Gastroesophageal sphincter (tissue), 4 donors: ENCODE measurements at places on chromosomes 16 and 17.

DNA sequence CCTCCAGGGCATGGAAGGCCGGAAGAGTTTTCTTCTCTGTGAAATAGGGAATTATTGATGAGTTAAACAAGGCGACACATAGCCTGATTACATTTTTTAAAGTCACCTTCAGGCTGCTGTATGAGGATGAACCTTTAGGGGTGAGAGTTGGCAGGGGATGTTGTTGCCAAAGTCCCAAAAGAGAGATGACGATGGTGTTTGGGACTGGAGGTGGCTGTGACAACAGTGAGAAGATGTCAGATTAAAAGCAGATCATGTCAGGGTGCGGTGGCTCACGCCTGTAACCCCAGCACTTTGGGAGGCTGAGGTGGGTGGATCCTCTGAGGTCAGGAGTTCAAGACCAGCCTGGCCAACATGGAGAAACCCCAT lies 16.8 kb upstream of the ASGR2 start:
- ATAC-seq: no peak

DNA sequence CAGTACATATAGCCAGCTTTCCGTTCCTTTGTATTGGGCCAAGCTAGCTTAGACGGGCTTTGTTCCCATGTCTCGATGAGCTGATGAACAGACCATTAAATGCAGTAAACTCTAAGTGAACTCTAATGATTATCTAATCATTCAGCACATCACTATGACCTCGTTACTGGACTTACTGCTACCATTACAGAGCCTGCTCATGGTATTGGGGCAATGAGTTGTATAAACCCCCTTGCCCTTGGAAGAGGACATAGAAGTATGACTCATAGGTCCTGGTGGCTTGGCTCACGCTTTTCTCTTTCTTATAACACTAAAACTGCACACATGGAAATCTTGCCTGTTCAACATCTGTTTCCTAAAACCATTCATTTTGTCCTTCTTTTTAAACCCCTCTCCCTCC lies 93.6 kb upstream of the DYNLRB2 start:
- ATAC-seq: no peak

- no peak for ATAC-seq
These were observed 57.2 kb upstream of the CACNG5 start for GRCh38 chr17:66777689-66778225.

GRCh38 chr16:1181404-1182315 lies 28.8 kb downstream of the CACNA1H start:
- ATAC-seq: no peak

DNA sequence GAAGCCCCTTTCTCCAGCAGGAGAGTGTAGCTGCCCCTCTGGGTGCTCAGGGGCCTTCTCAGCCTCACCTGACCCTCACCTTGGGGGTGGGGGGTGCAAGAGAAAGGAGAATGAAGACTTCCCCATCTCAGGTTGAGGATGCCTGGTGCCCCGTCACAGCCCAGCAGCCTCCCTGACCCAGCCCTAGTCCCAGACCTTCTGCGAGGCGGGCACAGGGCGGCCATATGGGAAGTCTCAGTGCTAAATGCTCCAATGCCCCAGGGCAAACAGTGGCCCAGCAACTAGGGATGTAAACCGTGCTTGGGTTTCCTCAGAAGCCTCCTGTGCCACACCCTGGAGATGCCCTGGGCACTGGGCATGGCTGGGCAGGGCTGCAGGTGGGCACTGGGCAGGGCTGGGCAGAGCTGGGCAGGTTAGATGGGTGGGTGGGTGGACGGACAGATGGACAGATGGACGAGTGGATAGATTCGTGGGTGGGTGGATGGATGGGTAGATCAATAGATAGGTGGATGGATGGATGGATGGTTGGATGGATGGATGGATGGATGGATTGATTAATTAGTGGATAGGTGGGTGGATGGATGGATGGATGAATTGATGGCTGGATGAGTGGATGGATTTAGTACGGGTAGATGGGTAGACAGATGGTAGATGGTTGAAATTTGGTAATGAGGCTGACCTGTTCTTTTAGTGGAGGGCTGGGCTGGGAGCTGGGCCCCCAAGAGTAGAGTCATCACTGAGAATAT lies 16.8 kb downstream of the TPSD1 start:
- ATAC-seq: no peak

- ATAC-seq: no peak
These were observed 11.0 kb downstream of the CYB561 start for GRCh38 chr17:63434951-63435571.

DNA sequence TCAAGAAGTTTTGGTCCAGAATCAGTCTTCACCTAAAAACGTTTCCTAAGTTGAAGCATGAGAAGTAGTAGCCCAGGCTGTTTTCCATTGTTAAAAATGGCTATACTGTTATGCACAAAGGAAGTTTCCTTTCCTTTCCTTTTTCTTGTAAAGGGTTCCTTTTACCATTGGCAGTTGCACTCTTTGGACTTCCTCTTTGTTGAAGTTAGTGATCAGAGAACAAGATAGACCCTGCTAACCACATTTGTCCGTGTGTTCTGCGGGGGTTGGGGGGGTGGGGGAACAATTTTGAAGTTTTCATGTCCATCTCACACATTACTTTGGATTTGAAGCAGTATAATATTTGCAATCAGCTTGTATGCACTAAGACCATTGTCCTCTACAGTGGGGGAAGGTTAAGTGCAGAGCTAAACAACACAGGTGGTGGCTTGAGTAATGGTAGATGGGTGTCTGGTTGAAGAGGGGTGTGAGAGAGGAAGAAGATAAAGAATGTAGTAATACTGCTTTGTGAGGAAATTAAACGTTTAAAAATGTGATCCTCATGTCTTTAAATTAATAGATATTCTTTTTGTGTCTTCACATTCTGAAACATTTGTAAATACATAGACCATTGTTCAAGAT lies 1.4 kb downstream of the LPCAT2 start:
- ATAC-seq: no peak

GRCh38 chr17:36214918-36215317 lies 4.1 kb downstream of the CCL4L2 start:
- no peak for ATAC-seq

GRCh38 chr17:19978209-19978802 lies 678 bp upstream of the AKAP10 start:
- ATAC-seq: no peak

DNA sequence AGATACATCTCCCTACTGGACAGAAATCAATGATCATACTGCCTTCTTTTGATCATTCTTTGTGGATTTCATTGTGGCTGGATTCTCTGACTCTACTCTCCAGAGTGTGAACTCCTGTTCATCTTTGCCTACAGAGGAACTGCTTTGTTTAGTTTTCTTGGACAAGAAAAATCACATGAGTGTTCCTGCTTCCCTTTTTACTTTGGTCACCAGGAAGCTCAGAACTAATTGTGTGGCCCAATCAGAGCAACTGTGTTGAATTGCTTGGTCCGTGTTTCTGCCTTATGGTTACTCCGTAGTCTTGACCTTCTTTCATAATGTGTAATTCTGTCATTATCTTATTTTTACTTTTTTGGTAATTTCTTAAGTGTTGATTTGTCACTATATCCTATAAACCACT lies 97.0 kb downstream of the MAF start:
- no peak for ATAC-seq
